ENCODE measurements at places on chromosomes 2 and 18.
A peak's percentile ranks its signal among the peaks of the same experiment; 100 is the strongest.

DNA sequence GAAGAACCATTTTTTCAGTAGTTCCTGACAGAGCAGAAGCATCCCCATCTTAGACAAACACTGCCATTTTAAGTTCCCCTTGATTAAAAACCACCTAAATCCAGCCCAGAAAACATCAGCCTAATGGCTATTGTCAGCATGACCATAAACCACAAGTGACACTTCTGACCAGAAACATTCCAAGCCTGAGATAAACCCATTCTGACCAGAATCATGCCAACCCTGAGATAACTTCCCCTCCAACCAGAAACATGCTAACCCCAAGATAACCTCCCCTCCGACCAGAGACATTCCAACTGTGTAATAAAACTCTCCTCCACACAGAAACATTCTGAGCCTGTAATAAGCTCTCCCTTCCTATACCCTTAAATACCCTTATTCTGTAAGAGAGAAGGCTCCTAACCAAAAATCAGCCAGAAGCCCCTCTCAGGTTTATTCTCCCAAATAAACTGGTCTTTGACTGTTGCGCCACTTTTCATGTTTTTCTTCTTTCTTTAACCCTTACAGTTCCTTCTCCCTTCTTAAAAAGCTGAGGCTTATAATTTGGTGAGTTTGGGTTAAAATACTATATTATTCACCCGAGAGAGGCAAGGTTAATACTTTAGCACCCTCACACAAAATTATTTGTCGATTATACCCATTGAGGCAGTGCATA is 149.7 kb downstream of the HNMT start:
- no peak for DNase-seq

GRCh38 chr2:71545572-71546274 is 92.4 kb downstream of the DYSF start:
- peak; percentile 58 for DNase-seq

DNA sequence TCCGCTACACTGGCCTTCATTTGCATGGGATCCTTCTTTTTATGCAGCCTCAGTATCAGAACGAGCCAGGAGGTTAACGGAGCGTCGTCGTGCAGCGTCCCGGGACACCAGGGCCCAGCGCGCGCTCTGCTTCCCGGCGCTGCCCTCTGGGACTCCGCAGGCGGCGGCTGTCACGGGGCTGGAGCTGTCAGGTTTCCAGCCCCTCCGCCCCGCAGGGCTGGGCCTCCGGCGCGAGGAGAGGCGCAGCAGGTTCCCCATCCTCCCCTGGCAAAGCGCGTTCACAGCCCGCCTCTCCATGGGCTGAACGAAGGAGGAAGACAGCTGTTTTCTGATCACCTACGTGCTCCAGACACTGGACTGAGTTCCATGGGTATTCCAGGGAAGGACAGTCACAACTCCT is 12.5 kb upstream of the PAX8 start:
- no peak for DNase-seq

- DNase-seq: no peak
Measured at GRCh38 chr2:37084797-37085196, 479 bp downstream of the GPATCH11 start.

DNA sequence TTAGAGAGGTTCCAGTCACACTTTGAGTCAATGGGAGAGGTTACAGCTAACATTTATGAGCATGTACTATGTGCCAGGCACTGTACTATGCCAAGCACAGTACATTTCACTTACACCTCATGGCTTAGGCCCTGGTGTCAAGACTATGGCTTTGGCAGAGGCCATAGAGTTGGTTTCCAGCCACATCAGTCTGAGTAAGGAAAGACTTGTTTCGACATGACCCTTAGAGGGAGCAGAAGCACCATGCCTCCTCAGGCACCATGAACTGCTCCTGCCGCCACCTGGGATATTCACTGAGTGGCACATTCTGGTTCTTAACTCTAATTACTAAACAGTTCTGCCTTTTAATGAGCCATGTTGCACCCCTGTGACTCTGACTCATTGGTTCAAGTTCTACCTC is 12.7 kb downstream of the DGUOK start:
- DNase-seq: peak; percentile 56

DNA sequence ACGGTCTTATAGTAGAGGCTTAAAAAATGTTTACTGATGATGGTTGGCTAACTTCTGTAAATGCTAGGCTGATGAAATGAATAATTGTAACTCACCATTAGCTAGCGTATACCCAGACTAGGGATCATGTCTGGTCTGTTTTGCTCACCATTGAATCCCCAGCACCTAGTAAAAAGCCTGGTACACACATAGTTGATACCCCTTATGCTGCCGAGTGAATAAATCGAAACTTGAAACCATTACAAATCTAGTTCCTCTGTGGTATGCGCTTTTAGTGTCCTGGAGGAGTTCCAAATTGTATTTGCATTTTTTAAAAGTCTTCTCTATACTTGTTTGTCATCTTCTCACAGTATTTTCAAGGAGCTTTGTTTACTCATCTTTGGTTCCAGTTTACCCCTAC is 1.3 kb downstream of the TAF1B start:
- DNase-seq: peak; percentile 27

GRCh38 chr2:44708661-44709000 is 232.9 kb upstream of the SIX3 start:
- no peak for DNase-seq

DNA sequence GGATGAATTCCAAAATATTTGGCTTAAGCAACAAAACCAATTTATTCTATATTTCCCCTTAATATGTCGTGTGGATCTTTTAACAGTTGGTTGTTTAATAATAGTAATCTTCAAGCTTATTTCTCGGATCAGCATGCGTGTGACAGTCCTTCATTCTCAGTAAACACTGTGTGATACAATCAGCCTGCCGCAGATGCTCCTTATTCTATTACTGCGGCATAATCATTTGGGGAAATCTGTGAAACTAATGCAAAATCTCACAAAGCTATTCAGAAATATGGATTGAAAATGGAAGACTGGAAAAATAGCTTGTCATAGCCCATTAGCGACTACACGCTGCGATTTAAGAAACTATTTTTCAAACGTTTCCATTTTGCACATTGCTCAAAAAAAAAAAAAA is 36.9 kb downstream of the LINC00305 start:
- no peak for DNase-seq

DNA sequence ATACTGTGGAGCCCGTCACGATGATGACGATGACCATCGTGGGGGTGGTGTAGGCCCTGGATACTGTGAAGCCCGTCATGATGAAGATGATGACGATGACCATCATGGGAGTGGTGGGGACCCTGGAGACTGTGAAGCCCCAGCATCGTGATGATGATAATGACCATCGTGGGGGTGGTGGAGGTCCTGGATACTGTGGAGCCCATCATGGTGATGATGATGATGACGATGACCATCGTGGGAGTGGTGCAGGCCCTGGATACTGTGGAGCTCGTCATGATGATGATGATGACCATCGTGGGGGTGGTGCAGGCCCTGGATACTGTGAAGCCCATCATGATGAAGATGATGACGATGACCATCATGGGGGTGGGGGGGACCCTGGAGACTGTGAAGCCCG is 81.0 kb upstream of the SALL3 start:
- no peak for DNase-seq

GRCh38 chr18:9726936-9727335 is 18.8 kb downstream of the RAB31 start:
- no peak for DNase-seq

- no peak for DNase-seq
Measured at GRCh38 chr2:42513252-42513918, 19.6 kb upstream of the KCNG3 start.

- no peak for DNase-seq
Measured at GRCh38 chr2:172215172-172215935, 112.7 kb upstream of the DLX2 start.

GRCh38 chr2:101533561-101534148 is 58.7 kb upstream of the RFX8 start:
- DNase-seq: no peak

GRCh38 chr2:31962757-31963361 is 47.9 kb downstream of the MEMO1 start:
- DNase-seq: peak; percentile 83

DNA sequence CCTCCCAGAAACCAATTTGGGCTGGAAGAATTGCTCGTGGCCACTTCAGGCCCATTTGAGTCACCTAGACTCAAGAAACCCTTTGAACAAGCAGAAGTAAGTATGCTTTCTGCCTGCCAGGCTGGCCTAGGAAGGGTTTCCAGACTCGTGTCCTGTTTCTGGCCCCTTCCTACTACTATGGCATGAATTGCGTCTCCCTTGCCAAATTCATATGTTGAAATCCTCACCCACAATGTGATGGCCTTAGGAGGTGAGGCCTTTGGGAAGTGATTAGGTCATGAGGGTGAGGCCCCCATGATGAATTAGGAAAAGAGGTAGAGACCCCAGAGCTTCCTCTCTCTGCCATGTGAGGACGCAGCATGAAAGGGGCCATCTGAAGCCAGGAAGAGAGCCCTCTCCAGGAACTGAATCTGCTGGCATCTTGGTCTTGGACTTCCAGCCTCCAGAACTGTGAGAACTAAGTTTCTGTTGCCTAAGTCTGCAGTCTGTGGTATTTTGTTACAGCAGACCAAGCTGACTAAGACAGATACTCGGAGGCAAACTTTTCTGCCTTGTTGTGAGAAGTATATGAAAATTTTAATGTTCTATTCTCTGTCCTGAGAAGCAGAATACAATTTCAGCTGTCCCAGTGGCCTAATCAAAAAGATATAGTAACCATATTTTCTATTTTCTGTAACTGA is 13.1 kb downstream of the GPR45 start:
- DNase-seq: no peak

DNA sequence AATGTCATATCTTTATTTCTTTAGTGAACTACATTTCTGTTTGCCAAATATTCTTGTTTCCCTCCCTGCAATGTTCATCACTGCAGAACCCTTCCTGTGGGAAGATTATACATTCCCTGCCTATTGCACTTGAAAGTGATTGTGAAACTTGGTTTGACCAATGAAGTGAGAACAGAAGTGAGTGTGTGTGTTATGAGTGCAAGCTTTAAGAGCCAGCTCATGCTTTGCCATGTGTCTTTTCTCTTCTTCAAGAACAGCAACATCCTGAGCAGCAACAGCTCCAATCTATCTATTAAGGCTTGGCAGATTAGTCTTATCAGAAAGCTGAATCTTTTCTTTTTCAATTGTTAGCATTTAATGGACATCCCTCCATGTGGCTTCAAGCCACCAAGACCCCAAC is 42.0 kb upstream of the UBE2E3 start:
- DNase-seq: no peak

- no peak for DNase-seq
Measured at GRCh38 chr2:127121353-127121752, 14.4 kb upstream of the BIN1 start.
